ENCODE measurements at places on chromosomes 13 and 19.

- DNase-seq, result no peak
These were observed 29.0 kb downstream of the RANBP3 start for GRCh38 chr19:5948752-5949564.

DNA sequence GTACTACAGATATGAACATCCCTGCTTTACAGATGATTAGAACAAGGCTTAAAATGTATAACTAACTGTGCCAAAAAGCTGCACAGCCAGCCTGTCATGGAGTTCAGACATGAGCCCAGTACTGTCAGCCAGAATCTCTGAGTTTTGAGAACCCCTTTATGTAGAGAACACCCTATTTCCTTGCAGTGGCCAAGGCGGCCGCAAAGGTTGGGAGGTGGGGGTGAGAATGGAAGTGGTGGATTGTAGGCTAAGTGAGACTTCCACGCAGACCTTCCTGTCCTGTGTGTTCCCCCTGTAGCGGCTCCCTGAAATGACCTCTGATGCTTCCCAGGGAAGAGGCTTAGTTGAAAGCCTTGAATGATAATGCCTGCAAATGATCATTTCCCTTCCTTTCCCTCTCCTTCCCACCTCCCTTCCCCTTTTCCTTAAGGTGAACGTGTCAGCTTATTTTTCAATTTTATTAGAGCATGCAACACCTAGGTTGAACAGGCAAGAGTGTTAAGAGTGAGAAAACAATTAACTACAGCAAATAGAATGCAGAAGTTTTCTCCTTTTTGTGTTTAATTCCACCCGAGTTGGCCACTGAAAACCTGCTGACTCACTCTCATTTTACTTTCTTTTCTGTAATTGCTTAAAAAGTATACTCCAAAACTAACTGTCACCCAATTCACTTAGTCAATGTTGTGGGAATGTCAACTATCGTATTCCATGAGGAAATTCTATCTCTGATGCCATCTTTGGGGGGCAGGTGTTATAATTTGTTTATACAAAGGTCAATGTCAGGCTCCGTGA is 167.0 kb upstream of the EDNRB start:
- no peak for DNase-seq

GRCh38 chr19:31500946-31501345 is 151.7 kb upstream of the TSHZ3 start:
- DNase-seq, result no peak

- no peak for DNase-seq
These were observed 3.1 kb downstream of the SOX21 start for GRCh38 chr13:94709001-94709834.

DNA sequence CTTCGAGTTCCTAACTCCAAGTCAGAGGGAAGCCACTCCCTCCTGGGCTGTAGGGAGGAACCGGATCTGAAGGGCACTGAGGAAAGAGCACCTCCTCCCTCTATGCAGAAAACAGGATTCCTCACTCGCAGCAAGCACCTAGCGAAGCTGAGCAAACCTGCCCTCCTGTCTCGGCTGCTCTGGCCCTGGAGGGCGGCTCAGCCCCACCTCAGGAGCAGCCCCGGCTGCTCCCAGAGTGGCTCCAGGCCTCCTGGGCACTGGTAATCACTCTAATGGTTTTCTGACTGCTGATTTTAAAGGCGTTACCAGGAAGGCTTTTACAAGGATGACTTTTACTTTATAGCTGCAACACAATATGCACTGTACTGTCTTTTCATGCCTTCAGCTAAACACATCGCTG is 312.5 kb downstream of the TEX29 start:
- no peak for DNase-seq

GRCh38 chr13:50809133-50810090 is 34.1 kb downstream of the DLEU7 start:
- DNase-seq, result no peak

- no peak for DNase-seq
These were observed 97.2 kb downstream of the EPSTI1 start for GRCh38 chr13:42894765-42895243.

DNA sequence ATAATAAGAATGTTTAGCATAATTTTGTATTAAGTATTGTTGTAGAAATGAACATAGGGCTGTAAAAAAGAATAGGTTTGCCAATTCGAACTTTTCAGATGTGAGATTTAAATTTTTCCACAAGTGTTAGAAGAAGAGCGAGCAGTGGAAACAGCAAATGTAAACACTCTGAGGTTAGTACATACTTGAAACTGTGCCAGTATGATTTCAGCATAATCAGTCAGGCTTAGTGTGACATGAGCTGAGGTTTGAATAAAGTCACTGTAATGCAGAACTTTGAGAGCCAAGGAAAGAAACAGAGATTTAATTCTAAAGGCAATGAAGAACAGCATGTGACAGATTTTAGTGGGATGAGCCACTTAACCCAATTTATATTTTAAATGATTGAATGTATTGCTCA is 2166.4 kb downstream of the PCDH9 start:
- DNase-seq, result no peak

GRCh38 chr19:8304841-8305621 is 3.1 kb downstream of the CD320 start:
- no peak for DNase-seq

- no peak for DNase-seq
These were observed 63.4 kb downstream of the EFNB2 start for GRCh38 chr13:106471957-106472543.

GRCh38 chr13:112071723-112072533 is 5.0 kb downstream of the SOX1 start:
- no peak for DNase-seq

GRCh38 chr19:49553451-49554271 is 25.9 kb downstream of the RCN3 start:
- DNase-seq, result peak; percentile 56

DNA sequence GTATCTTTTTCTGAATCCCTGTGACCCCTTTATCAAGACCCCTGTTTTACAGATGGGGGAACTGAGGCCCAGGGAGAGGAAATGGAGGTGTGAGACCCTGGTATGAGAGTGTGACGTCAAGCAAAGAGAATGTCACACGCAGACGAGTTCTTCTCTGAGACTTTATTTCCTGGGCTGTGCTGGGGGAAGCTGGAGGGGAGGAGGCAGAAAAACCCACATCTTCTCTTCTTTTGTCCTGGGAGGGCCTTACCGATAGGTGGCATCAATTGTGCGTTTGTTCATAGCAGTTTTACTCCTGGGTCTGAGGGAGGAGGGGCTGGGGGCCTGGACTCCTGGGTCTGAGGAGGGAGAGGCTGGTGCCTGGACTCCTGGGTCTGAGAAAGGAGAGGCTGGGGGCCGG is 4.9 kb upstream of the KLK15 start:
- no peak for DNase-seq
